ENCODE measurements at places on chromosomes 2 and 18.
A peak's percentile ranks its signal among the peaks of the same experiment; 100 is the strongest.

- no peak for DNase-seq
These were observed 91.4 kb downstream of the ACSL3 start for GRCh38 chr2:222952204-222952603.

GRCh38 chr2:235157746-235158482 lies 206.1 kb downstream of the SH3BP4 start:
- DNase-seq: no peak

- peak; percentile 30 for DNase-seq
These were observed 1469.7 kb upstream of the PIK3C3 start for GRCh38 chr18:40485318-40485717.

DNA sequence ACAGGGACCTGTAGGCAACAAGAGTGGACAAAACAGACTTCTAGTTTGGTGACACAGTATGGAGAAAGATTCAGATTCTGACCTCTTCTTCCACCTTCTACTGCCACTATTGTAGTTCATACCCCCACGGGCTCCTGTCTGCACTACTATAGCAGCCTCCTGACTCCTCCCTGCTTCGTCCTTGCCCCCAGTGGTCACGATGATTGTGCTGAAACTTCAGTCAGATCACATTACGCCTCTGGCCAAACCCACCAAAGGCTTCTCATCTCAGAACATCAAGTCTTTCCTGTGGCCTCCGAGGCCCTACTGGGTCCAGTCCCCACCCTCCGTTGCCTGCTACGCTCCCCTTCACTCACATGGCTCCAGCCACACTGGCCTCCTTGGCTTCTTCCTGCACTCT lies 147.6 kb downstream of the CYP26B1 start:
- DNase-seq: no peak

DNA sequence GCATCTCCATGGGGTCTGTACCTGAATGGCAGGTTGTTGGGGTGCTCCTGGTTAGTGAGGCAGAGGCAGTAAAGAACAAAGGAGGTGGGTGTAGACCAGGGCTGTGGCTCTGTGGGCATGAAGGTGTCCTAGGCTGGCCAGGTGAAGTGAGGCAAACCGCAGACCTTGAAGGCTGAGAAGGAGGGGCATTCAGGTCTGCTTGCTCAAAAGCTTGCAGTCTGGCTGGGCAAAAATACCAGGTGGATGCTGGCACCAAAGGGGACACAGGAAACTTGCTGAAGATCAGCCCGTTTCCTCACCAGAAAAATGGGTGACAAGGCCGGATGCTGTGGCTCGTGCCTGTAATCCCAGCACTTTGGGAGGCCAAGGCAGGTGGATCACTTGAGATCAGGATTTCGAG lies 6.7 kb upstream of the B3GNT2 start:
- no peak for DNase-seq

GRCh38 chr2:228430986-228431385 lies 249.5 kb upstream of the SPHKAP start:
- no peak for DNase-seq

DNA sequence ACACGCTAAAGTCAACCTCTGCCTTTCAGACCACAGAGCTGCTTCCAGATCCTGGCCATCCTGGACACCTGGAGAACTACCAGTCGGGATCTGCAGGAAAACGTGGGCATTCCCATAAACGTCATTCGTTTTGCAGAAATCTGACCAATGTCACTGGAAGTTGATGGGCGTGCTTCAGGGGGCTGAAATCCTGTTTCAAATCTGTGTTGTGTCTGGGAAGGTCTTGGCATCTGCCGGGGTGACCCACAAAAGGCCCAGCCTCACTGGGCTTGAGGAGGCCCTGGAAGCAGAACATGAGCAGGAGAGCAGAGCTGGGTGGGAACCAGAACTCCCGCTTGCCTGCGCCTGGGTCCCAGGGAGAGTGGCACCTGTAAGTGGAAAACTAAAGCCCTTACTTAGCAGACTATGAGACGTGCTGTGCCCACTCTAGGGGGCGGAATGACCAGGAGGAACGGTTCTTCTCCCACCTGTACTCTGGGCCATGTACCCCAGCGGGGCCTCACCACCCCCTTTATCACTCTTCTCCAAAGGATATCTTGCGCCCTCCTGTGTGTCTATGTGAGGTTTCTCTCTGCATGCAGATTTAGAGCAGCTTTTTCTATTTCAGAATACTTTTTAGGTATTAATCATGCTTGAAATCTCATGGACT lies 200.9 kb downstream of the FAM210A start:
- no peak for DNase-seq

GRCh38 chr2:154681741-154682140 lies 16.8 kb upstream of the KCNJ3 start:
- DNase-seq: no peak

DNA sequence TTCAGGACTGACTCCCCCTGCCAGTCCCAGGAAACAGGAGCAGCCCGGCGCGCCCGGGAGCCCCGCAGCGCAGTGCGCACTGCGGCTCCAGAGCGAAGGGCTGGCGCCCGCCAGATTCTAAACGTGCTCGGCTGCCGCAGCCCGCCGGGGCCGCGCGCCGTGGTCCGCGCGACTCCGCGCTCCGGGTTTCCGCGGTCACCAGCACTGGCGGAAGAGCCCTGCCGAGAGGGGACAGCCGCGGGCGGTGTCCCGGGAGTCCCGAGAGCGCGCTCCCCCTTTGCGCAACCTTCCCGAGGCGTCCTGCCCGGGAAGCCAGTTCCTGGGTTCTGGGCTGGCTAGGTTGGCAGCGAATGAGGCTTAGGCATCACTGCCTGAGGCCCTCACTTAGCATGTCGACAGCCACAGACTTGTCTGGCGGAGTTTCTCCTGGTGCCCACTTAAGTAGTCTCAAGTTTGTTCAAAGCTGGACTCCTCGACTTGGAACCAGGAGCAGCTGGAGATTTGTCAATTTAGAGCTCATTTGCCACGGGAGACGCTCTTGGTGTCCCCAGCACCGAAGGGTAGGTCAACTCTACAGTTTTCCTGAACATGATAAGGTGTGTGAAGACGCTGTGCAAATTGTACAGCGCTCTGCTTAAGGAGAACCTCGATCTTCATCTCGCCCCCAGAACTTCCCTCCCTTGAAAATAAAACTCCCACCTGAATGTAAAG lies 1.5 kb upstream of the VSNL1 start:
- DNase-seq: peak; percentile 98

GRCh38 chr2:28749526-28749925 lies 2.1 kb upstream of the PPP1CB start:
- DNase-seq: no peak
